ENCODE measurements at places on chromosomes 11 and 22.

DNA sequence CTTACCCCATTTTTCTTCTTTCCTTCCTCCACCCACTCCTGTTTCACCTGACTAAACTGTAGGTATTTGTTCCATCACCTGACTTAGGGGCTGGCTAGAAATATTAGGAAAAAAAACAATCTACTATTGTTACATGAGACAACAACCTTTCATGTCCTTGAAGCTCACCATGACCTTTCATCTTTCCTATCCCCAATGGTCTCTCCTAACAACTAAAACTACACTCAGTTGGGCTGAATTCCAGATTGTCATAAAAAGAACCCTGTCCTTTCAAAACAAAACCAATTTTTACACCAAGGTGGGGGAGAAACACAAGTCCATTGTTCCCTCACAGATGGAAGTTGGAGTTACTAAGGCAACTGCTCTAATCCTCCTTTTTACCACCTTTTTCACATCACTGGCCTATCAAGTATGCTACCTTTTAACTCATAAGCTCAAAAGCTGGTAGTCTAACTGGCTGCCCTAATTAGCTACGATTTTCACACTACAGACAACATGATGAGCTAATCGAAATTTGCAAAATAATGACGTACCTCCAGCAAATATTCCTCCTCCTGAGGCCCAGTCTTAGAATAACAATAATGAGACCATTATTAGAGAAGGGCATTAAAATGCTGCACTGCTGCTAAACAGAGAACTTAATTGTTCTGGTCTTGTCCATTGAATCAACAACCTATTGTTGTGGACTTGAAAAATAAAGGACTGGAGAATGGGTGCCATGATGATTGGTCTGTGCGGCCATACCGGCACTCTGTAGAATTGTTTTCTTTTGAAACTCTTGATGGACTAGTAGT is 46.5 kb upstream of the SOX6 start:
- no peak for DNase-seq

GRCh38 chr11:120182790-120183491 is 27.9 kb upstream of the OAF start:
- no peak for DNase-seq

DNA sequence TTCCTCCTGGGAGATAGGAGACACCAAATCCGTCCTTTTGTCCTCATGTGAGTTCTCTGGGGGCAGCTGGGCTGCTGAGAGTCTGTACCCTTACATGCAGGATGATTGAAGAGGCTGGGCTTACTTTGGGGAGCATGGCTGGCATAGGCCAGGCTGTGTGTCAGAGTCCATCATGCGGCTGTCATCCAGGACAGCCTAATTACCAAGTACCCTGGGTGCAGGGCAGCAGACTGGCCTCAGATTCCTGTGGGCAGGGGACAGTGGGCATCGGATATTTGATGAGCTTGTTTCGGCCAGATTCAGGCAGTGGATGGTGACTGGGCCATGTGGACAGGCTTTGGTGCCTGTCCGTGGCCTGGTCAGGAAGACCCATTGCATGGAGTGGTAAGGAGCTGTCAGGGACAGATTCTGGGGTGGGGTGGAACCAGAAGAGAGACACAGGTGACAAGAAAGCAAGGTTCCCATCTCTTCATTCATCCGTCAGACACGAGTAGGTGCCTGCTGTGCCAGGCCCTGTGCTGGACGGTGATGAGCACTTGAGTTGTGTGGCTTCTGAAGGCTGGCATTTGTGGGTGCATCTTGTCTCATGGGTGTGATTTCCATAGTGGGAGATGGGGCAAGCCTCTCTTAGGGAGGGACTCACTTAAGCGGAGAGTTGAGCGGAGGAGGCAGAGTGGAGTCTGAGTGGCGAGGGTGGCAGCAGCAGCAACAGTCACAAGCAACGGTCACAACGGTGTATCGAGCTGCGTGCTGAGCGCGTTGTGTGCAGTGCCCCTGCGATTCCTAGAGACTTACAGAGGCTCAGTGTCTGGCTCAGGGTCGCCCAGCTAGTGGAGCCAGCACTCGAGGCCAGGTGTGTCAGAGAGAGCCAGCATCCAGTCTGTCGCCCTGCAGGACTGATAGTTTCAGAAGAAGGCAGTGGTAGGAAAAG is 48.7 kb downstream of the TBC1D22A start:
- DNase-seq = no peak

- DNase-seq = no peak
Observed at GRCh38 chr22:47301820-47302475, 539.5 kb downstream of the TBC1D22A start.

DNA sequence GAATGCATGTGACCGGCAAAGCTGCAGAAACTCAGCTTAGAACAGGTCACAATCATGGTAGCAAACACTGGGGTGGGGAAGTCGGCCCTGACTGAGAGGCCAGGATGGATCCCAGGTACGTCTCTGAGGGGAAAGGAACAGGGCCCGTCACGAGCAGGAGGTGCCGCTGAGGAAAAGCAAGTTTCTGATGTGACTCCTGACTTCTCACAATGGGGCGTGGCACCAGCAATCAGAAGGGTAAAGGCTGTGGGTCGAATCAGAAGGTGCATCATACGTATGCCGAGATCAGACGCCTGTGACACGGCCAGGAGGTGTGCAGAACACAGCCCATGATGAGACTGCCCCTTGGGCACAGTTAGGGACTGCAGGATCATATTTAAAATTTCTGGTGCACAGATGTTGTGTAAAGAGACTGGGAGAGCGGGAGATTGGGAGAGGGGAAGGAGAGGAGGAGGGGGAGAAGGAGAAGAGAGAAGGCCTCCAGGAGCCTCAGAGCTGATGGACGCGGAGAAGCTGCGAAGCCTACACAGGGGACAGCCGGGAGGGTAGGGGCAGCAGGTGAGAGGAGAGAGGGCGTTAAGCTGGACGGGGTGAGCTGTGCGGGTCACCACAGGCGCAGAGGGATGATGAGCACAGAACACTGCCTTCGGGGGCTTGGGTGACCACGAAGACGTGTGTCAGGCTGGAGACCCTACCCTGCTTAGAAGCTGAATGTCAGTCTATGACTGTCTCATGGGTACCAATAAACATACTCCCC is 30.7 kb downstream of the KRTAP5-5 start:
- DNase-seq = no peak

- DNase-seq = no peak
Observed at GRCh38 chr11:27465629-27466028, 7.0 kb downstream of the LGR4 start.

- no peak for DNase-seq
Observed at GRCh38 chr11:93410441-93410840, 79.9 kb downstream of the DEUP1 start.

DNA sequence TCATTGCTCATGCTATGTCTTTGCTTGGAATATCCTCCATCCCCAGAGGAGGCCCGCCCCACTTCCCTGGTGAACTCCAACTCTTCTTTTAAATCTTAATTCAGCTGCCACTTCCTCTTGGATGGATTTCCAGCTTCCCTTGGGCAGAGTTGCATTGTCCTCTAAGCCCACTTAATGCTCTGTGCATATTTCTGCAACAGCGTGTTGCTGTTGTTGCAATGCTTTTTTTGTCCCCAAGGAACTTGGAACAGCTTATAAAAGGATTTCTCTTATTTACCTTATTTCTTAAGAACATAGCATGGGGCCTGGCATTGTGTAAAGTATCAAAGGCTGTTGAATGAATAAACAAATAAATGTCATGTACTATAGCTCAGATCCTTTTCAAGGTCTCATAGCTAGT is 507.4 kb downstream of the METTL15 start:
- DNase-seq = no peak

DNA sequence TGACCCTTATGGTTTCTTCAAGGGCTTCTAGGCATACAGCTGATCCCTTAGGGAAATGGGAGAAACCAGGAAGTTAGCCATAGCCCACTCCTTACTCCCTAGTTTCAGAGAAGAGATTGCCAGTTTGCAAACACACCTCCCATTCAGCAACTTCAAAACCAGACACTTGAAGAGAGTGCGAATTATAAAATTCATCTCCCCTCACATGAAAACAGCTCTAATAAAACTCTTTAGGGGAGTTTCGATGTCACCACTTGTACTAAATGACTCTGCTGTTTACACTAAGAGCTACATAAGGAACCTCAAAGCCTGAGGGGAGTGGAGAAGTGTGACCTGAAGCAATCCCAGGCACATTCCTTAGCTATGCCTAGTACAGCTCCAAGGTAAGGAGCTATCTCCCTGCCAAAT is 8.3 kb downstream of the LGR4 start:
- DNase-seq = no peak

DNA sequence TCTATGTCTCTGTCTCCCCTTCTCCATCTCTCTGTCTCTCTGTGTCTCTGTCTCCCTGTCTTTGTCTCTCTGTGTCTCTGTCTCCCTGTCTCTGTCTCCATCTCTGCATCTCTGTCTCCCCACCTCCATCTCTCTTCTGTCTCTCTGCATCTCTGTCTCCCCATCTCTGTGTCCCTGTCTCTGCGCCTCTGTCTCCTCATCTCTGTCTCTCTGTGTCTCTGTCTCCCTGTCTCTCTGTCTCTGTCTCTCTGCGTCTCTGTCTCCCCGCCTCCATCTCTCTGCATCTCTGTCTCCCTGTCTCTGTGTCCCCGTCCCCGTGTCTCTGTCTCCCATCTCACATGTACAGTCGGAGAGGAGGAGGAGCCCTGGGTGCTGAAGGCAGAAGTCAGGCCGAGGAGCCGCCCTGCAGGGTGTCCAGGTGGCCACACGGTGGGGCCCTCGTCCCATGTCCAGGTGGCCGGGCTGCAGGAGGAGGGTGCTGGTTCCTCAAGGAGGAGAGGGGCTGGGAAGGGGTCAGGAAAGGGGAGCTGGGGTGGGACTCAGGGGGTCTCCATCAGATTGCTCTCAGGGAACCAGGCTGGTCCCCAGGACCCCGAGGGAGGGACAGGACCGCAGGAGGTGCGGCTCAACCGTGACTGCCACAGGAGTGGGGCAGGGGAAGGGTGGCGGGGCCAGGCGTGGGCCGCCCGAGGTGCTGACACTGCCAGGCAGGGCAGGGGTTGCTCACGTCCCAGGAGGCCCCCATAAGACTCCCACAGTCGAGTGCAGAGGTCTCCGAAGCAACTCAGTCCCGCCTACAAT is 25.6 kb upstream of the TH start:
- peak; percentile 71 for DNase-seq

DNA sequence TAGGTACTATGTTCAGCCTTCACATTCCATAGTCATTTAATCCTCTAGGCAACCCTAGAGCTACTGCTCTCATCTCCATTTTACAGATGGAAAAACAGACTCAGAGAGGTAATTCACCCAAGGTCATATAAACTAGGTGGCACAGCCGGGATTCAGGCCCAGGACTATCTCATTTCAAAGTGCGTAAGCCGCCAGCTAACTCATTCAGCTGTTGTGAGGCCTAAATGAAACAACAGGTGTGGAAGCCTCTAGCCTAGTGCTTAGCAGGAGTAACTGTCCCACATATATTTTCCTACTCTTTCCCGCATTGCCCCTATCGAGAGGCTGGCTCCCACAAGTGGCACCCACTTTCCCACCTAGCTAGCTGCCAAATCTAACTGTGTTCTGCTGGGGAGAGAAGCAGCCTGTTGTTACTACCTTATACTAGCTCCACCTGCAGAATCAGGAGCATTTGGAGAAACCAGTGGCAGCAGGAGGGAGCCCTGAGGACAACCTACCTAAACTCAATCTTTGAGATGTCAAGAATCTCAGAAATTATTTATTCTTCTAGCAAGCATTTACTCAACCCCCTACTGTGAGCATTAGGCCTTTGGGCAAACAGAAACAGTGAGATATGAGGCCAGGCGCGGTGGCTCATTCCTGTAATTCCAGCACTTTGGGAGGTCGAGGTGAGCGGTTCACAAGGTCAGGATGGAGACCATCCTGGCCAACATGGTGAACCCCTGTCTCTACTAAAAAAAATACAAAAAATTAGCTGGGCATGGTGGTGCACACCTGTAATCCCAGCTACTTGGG is 20.9 kb downstream of the PRG3 start:
- no peak for DNase-seq

GRCh38 chr22:20204806-20205205 is 54.0 kb upstream of the CCDC188 start:
- DNase-seq = peak; percentile 65

GRCh38 chr11:111349191-111349695 is 29.8 kb downstream of the POU2AF1 start:
- DNase-seq = no peak

- DNase-seq = no peak
Observed at GRCh38 chr11:116807601-116808261, 15.4 kb downstream of the APOA4 start.

DNA sequence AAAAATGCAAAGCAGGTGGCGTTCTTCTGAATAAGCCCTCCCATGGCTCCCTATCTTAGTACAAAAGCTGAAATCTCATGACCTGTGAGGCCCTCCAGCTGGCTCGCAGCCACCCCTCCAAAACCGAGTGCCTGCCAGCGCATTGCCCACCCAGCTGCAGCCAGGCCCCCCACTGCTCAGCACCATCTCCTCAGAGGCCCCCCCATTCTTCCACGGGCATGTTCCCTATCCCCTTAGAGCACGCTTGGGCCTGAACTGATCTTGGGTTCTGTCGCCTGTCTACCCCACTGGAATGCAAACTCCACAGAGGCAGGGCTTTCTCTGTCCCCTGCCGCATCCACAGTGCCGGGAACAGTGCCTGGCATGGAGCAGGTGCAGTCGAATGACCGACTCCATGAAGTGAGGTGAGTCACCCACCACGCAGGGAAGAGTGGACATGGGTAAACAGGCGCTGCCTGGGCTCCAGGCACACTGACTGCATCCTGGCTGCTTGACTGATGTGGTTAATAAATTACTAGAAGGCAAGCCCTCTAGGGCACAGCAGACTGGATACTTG is 11.3 kb upstream of the EFCAB6 start:
- peak; percentile 38 for DNase-seq

GRCh38 chr22:24883432-24883831 is 63.1 kb downstream of the LHFPL7 start:
- DNase-seq = no peak

DNA sequence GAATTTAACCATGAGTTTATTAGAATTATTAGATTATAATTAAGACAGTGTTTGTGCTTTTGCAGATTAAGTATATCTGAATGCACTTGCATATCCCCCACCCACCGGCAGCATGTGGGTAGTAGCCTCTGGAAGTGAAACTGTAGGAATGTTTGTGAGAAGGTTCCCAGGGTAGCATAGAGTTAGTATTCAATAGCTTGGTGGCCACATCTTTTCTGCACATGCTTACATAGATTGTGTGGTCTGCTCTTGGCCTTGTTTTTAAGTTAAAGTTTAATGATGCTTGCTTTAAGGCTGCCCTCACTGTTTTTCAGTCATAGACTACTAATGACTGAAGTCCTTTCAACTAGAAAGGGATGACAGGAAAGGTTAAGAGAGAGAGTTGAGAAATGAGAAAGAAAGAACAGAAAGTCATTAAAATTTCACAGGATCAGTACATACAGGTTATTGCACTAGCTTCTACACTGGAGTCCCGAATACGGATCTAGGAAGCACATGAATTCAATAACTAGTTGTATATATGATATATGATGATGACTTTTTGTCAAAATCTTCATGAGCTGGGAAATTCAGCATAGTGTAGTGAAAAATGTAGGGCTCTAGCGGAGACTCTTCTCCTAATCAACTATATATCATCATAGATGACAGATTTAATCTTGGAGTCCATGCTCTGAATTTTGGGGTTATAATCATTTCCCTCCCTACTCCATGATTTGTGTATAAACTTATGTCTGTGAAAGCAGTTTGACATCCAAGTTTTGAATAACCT is 137.1 kb downstream of the ARHGAP42 start:
- DNase-seq = no peak
